Thyroid gland (tissue), 4 donors: ENCODE measurements at places on chromosomes 4 and X. TPM values are rescaled to one million over a fixed set of nuclear protein-coding genes. Genes with fewer than 3 reads are reported as not detected.

DNA sequence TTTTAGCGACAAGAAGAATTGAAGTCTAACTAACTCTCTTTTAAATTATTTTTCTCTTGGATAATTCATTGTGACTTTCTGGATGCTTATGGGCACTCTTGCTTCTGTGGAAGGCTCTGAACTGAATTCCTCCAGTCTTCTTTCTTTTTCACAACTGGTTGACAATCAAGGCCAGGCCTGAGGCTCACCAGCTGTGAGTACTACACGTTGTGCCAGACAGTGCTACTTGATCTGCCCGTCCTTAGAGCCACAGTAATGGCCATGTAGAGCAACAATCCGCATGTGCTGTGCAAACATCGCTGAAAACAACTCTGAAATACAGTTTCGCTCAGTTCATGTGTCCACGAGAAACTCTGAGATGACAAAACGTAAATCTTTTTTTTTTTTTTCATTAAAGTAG lies 1336.3 kb upstream of the AGA start:
- no peak for DNase-seq

DNA sequence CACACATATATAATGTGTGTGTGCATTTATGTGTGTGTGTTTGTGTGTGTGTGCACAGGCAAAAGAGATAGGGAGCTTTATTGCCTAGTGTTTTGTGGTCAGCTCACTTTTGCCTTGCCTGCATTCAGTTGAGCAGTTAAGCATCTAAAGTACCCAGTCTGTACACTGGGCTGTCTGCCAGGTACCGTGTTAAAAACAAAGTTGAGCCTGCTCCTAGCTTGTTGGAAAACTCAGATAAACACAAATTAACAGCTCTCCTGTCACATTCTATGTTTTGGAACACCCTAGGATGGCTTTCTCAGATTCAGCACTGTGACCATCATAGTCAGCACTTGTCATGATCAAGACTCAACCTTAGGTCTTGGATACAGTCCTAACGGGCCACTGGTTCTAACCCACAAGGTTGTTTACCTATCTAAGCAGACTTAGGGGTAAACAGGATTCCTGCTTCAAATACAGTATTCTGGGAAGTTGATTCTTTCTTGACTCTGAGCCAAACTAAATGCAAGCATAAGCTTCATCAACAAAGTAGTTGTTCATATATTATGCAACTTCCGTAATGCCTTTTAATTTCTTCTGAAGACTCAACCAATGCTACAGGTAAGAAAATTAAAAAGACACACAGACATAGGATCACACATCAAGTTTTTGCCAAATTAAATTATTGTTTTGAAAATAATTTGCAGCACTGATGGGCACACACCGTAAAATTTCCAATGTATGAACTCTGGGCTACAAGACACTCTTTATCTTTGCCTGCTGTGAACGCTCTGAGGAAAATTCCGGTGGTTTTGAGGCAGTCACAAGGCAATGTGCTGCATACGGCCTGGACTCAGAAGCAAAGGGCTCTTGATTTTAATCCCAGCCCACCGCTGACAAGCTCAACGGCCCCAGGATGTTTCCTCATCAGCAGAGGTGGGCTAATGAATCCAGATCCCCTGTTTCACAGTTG lies 11.3 kb upstream of the CD99 start:
- DNase-seq, result peak; percentile 41

DNA sequence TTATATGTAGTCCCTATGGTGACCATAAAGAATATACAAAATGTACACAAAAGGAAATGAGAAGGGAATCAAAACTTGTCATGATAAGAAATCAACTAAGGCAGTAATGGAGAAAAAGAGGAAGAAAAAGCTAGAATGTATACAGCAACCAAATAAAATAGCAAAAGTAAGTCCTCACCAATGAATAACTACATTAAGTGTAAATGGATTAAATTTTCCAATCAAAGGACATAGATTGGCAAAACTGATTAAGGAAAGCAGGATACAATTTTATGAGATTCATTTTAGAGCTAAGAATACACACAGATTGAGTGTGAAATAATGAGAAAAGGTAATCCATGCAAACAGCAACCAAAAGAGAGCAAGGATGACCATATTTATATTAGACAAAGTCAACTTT lies 157.4 kb downstream of the TET2 start:
- DNase-seq, result no peak

DNA sequence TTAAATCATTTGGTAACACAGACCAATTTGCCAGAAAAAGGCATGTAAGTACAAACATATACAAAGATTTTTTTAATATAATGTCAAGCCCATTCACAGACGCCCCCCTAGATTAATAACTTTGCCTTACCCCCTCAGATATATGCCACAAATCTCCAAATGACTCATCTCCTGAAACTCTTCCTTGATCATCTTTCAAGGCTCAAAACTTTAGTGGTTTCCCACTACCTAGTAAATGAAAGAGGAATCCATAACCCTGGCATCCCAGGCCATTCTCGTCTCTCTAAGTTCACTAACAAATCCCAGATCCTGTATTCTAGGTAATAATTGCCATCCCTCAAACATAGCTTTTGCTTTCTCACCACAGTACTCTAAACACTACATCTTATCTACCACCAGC lies 61.9 kb downstream of the PRSS12 start:
- DNase-seq, result no peak

The SPANXA2 gene
- total RNA-seq, result not detected

- DNase-seq, result no peak
These were observed 46.5 kb upstream of the TMEM33 start for GRCh38 chr4:41888687-41889074.

GRCh38 chr4:53507671-53508286 lies 83.5 kb downstream of the LNX1 start:
- DNase-seq, result peak; percentile 31

- no peak for DNase-seq
These were observed 138.7 kb upstream of the POF1B start for GRCh38 chrX:85517994-85518718.

The SUPT20HL1 gene
- not detected for total RNA-seq

GRCh38 chr4:66555301-66555700 lies 885.0 kb upstream of the EPHA5 start:
- no peak for DNase-seq

- DNase-seq, result no peak
These were observed 5.1 kb downstream of the AP1S2 start for GRCh38 chrX:15849555-15849954.

DNA sequence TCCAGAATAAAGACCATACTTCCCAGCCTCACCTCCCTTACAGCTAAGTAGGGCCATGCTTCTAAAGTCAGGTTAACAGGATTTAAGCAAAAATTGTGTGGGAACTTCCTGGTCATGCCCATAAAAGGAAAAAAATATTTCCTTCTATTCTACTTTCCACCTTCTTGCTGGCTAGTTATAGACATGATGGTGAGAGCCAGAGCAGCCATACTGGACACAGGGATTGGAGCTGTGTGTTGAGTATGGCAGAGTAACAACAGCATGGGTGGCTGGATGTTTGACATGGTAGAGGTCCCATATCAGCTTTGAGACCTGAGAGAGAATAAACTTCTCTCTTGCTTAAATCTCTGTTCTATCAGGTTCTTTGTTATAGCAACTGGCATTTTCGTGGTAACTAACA lies 15.1 kb upstream of the CBR4 start:
- DNase-seq, result no peak

The SASH3 gene
- total RNA-seq, result 1.8 TPM

GRCh38 chrX:129701624-129702069 lies 37.1 kb upstream of the XPNPEP2 start:
- DNase-seq, result peak; percentile 15

- DNase-seq, result no peak
These were observed 13.3 kb upstream of the SYTL4 start for GRCh38 chrX:100745205-100745604.

DNA sequence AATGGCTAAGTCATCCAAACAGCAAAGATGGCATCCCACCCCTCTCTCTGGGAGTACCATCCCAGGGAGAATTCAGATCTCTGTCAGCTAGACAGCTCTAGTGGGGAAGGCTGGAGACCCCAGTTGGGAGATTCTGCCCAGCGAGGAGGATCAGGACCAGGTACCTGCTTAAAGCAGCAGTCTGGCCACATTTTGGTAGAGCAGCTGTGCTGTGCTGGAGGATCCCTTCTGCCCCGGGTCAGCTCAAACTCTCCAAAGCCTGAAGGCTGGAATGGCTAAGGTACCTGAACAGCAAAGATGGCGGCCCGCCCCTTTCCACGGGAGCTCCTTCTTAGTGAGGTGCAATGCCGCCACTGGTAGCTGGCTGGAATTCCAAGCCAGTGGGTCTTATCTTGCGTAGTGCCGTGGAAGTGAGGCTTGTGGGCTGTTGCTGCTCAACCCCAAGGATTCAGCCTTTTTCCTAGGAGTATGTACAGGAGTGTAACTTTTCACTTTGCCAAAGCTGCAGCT lies 40.1 kb downstream of the SATL1 start:
- DNase-seq, result no peak

GRCh38 chr4:188639479-188640100 lies 500.3 kb downstream of the TRIML1 start:
- no peak for DNase-seq
